ENCODE measurements at places on chromosomes 13 and 19.
A peak's percentile ranks its signal among the peaks of the same experiment; 100 is the strongest.

DNA sequence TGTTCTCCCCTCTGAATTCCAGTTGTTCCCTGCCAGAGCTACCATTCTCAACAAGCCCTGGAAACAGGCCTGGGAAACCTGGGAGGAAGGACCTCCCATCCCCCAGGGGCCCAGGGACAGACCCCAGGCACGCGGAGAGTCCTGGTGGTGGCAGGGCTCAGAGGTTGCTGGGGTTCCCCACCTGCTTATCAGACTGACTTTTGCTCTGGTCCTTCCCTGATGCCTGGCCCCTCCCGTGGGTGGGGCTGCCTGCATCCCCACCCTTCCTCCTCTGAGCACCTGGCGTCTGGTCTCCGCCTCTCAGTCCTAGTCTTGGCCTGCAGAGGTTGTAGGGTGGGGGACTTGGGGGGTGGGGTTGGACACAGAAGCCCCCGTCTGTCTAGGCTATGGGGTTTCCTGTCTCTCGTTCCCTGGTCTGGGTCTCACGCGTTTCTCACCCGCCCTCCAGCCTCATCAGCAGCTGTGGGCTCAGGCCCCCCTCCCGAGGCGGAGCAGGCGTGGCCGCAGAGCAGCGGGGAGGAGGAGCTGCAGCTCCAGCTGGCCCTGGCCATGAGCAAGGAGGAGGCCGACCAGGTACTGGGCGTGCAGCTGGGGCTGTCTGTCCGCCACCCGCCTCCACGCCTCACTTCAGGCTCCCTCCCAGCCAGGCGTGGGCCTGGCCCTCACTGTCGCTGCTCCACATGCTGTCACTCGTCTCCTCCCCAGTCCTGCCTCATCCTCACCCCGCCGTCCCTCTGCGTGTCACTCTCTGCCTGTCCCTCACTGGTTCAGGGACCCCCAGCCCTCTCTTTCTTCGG lies 13.6 kb downstream of the EPN1 start:
- no peak for DNase-seq

GRCh38 chr19:15400521-15401396 lies 18.0 kb downstream of the AKAP8L start:
- DNase-seq = no peak

DNA sequence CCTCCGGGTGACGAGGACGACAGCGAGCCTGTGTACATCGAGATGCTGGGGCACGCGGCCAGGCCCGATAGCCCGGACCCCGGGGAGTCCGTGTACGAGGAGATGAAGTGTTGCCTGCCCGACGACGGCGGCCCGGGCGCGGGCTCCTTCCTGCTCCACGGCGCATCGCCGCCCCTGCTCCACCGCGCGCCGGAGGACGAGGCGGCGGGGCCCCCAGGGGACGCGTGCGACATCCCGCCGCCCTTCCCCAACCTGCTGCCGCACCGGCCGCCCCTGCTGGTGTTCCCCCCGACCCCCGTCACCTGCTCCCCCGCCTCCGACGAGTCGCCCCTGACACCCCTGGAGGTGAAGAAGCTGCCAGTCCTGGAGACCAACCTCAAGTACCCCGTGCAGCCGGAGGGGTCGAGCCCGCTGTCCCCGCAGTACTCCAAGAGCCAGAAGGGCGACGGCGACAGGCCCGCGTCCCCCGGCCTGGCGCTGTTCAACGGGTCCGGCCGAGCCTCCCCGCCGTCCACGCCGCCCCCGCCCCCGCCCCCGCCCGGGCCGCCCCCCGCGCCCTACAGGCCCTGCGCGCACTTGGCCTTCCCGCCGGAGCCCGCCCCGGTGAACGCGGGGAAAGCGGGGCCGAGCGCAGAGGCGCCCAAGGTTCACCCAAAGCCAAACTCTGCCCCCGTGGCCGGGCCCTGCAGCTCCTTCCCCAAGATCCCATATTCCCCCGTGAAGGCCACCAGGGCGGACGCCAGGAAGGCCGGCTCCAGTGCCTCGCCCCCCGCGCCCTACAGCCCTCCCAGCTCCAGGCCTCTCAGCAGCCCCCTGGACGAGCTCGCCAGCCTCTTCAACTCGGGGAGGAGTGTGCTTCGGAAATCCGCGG lies 511.3 kb downstream of the MYO16 start:
- DNase-seq = no peak

GRCh38 chr13:98781045-98781444 lies 28.6 kb upstream of the SLC15A1 start:
- no peak for DNase-seq

DNA sequence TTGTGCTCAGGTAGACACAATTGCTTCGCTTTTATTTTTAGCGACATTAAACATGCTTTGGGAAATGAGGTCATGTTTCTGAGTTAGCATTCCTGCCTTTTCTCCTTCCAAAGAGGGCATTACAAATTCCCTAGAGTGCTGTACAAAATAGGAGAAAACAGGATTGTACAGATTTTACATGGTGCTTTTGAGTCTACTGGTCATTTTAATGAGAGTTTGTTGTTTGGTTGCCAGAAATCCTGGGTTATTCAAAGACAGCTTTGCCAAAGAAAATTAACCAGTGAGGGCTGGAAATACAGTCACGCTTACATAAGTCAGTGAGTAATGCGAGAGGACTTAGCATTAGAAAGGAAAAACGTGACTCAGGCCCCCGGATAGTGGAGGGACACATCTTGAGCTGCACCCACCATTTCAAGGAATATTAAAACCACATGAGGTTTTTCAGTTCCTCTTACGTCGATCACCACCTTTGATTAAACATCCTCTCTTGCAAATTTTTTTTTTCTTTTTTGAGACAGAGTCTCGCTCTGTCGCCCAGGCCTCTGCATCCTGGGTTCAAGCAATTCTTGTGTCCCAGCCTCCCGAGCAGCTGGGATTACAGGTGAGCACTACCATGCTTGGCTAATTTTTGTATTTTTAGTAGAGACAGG lies 55.4 kb downstream of the SACS start:
- DNase-seq = no peak

DNA sequence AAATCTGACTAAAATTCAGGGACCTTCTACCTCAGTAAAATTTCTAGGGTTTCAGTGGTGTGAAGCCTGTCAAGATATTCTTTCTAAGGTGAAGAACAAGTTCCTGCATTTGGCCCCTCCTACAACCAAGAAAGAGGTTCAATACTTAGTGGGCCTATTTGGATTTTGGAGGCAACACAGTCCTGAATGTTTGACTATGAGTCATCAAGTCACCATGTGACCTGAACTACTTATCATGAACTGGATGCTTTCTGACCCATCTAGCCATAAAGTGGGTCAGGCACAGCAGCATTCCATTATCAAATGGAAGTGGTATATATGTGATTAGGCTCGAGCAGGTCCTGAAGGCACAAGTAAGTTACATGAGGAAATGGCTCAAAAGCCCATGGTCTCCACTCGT lies 163.0 kb upstream of the IRS2 start:
- no peak for DNase-seq

- DNase-seq = no peak
These were observed 16.3 kb downstream of the EPS15L1 start for GRCh38 chr19:16455489-16455888.

DNA sequence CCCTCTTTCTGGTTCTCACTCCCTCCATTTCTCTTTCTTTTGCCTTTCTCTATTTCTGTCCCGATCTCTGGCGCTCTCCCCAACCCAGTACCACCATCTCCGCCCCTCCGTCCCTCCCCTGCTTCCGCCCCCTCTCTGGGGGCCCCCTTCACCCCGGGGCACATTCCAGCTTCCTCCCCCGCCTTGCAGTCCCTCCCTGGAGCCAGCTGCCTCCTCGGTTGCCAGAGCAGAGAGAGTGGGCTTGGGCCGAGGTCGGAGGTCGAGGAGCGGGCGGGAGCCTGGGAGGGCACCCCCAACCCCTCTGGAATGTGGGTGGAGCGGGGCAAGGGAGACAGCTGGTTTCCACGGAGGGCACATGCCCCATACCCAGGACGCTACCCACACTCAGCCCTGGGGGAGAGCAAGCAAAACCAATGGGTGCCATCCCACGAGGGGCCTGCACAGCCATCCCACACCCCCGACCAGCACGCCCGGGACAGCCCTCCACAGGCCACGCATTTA lies 6.5 kb upstream of the CIRBP start:
- no peak for DNase-seq

DNA sequence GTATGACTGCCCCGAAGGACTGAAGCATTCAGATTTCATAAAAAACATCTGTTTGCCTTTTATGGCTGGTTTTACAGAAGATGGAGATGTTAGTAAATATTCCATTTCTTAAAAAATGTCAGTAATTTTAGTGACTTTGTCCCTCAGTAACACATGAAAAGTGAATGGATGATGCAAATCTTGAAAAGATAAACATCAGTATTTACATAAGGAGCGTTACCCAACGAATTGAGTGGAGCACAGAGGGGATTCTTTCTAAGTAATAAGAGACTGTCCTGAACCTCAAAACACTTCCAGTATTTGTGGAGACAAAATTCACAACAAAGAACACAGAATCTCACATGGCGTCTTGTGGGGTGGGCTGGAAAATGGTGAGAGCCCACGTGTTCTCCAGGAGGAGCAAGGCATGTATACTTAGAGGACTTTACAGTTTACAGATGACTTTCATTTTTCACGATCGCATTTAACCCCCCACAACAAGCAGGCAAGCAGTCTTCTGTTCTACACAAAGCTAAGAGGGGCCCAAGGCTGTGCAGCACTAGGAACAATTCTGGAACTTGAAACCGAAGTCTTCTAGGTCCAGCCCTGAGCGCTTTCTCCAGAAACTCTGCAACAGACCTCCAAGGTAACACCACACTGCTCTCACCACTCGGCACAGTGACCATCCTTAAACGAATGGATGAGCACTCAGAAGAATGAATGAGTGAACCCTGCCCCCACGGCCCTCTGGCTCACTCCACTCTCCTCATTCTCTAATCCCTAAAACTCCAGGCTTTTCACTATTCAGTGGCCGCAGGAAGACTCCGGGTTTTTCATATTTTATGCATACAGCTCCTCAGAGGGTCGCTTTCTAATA lies 709.8 kb downstream of the UQCRFS1 start:
- no peak for DNase-seq

GRCh38 chr13:33355201-33355895 lies 69.8 kb upstream of the STARD13 start:
- no peak for DNase-seq

GRCh38 chr19:45569619-45570421 lies 14.8 kb downstream of the OPA3 start:
- no peak for DNase-seq

- peak; percentile 79 for DNase-seq
These were observed 1.2 kb upstream of the SLAIN1 start for GRCh38 chr13:77696006-77696878.

DNA sequence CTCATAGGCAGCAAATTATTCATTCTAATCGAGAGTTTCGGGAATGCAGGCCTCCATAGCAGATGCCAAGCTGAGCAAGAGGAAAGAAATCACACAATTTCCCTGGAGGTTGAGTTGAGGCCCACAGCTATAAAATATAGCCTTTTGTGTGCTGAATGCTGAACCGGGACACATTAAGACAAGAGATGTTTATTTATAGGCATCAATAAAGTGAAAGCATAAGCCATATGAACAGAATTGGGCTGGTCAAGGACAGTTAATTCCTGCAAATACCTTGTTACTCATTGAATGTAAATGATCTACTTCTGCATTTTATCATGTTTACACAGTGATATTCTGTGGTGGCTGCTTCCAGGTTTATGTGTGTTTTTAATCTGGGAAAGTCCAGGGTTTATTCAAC lies 461.7 kb downstream of the KLF12 start:
- DNase-seq = no peak

DNA sequence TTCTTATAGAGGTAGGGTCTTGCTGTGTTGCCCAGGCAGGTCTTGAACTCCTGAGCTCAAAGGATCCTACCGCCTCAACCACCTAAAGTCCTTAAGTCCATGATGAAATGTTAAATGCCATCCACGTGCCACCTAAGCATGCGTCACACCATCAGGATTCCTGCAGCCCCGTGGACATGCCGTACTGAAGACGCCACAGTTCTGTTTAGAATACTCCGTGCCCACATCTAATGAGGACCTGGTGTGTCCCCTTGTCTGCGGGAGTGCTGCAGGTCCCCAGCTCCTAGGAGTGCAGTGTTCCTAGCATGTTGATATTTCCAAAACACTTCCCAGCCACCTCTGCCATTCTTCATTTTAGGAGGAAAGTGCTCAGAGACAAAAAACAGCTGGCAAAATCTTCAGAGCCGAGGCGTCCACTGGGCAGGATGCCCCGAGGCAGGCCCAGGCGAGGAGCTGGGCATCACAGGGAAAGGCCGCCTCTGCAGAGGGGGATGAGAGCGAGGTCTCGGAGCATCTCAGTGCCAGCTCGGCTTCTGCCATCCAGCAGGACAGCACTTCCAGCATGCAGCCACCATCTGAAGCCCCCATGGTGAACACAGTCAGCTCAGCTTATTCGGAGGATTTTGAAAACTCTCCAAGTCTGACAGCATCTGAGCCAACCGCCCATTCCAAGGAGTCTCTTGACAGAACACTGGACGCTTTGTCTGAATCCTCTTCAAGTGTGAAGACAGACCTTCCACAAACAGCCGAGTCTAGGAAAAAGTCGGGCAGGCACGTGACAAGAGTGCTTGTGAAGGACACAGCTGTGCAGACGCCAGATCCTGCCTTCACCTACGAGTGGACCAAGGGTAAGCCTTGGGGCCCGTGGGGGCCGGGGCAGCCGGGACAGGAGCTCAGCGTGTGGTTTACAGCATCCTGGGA lies 13.2 kb downstream of the C19orf44 start:
- peak; percentile 48 for DNase-seq

GRCh38 chr19:16040642-16041041 lies 35.7 kb upstream of the TPM4 start:
- DNase-seq = no peak

DNA sequence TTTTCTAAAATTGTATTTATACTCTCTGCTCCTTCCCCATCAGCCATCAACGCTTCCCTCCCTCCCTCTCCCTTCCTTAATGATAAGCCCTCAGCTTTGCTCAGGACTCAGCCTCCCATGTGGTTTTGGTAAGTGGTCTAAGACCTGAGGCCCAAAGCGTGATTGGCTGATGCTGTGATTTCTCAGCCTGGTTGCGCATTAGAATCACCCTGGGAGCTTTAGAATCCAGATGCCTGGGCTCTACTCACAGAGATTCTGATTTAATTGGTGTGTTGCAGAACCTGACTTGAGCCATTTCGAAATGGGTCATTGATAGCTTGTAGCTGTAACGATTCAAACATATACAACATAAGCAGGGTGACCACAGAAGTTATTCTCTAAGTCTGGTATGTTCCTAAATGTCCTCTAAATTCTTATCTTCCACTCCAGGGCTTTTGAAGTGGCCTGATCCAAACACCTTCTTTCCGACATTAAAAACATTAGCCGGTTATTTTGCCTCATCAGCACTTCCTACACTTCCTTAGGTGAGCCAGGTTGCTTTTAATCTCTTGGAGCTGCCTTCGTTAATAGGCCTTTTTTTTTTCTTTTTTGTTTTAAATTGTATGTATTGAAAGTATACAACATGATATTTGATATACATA lies 60.6 kb downstream of the LRCH1 start:
- DNase-seq = no peak

- DNase-seq = no peak
These were observed 6.7 kb upstream of the JUND start for GRCh38 chr19:18287836-18288772.

- no peak for DNase-seq
These were observed 320.6 kb downstream of the ITGBL1 start for GRCh38 chr13:101773062-101773461.

GRCh38 chr19:14821937-14822336 lies 13.0 kb downstream of the OR7A5 start:
- no peak for DNase-seq

GRCh38 chr13:57739543-57740190 lies 108.1 kb downstream of the PCDH17 start:
- DNase-seq = peak; percentile 28

All from hippocampal formation (tissue), 2 donors.